ENCODE measurements at places on chromosomes 16 and 17.

DNA sequence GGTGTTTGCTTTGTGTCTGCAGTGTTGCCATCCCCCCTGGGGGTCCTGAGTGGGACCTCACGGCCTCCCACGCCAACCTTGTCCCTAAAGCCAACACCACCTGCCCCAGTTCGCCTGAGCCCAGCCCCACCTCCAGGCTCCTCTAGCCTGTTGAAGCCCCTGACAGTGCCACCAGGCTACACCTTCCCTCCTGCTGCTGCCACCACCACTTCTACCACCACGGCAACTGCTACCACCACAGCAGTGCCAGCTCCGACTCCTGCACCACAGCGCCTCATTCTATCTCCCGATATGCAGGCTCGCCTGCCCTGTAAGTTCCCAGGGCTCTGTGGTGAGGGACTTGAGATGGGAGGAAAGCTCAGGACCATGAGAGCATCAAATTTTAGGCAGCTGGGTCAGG is 22.2 kb downstream of the SRCAP start:
- DNase-seq: no peak

DNA sequence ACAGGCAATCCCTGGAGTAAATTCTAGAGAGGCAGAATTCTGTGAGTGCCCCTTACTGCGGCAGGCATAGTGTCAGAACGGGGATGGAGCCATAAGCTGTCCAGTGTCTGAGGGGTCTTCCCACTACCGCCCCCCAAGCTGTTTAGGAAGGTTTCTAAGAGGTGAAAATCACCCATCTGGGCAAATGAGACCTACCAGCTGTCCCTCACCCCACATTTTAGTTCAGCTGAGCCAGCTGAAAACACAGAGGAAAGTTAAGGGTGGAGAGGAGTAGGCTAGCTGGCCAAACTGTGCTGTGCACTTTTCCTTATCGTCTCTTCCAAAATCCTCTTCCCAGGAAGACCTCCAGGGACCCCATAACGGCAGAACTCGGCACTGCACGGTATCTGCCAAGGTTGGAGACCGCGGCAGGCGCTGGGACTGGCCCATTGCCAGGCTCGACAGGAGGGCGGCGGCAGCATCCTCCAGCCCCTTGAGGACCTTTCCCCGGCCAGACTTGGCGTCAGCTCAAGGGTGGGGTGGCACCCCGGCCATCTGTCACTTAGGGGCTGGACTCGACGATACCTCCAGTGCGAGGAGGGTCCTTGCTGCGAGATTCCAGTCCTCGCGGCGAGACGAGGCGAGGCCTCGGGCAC is 955 bp downstream of the ACLY start:
- no peak for DNase-seq

DNA sequence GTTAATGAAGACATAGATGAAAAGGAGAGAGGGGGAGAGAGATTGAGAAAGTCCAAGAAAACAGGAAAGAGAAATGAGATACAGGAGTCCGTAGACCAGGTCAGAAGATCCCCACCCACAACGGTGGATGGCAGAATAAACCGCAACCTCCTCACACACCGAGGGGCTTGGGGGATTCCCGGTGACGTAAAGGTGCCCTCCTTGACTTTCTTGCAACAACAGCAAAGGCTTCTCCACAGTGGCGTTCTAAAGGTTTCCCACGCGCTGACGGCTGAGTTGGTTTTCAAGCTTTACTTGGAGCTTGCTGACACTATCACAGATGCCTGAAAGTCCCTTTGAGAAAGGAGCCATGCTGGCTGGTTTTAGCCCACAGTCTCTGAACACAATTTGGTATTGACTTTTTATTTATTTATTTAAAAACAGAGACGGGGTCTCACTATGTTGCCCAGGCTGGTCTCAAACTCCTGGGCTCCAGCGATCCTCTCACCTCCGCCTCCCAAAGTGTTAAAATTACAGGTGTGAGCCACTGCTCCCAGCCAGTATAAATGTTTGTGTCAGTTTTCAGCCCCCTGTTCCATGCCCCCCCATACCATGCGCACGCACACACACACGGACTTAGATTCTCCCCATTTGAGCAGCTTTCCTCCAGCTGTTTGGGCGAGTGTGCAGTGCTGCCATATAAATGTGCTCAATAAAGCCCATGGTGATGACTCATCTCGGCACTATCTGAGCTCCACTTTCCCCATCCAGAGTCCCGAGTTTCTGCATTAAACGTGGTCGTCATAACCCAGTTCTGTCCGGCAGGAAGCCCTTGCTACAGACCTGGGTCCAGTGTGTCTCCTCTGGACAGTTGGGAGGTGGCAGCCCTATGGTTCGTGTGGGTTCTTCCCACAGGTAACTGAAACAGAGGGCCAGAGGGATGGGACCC is 33.0 kb upstream of the SEC14L1 start:
- DNase-seq: no peak

DNA sequence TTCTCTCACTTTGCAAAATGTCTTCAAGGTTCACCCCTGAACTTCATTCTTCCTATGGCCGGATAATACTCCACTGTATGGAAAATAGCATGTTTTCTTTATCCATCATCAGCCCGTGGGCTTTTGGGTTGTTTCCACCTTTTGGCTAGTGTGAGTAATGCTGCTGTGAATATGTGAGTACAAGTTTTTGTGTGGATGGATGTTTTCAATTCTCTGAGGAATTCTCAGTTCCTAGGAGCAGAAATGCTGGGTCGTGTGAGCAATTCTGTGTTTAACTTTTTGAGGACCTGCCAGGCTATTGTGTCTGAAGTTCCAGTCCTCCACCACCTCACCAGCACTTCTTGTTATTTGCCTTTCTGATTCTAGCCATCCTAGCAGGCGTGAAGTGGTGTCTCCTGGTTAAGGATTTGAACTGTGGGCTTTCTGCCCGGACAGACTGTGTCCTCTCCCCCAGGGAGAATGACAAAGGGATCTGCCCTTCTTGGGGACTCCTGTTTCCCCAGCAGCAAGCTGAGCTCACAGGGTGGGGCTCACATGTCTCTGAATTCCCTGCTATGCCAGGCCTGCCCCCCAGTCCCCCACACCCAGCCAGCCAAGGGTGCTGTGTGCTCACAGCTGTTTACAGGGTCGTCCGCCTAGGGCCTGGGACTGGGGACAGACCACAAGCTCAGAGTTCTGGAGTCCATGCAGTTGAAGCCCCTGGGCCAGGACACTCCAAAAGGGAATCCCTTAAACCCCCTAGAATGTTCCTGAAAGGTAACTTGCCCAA is 92.2 kb upstream of the CIBAR2 start:
- no peak for DNase-seq

GRCh38 chr16:53872248-53873221 is 168.6 kb downstream of the FTO start:
- no peak for DNase-seq

DNA sequence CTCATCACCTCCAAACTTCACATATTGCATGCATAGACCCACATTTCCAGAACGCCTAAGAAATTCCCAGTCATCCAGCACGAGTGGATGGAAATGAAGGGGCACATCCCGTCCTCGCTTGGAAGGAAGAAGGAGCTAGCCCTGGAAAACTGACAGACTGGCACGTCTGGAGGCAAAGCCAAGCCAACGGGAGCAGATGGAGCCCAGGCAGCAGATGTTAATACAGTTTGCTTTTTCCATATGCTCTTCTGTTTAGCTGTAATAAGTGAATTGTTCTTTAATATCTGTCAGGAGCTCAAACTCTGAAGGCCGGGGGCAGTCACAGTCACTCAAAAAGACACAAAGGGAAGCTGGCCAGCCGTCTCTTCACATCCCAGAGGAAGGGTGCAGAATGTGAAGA is 187.7 kb downstream of the XYLT1 start:
- DNase-seq: no peak

GRCh38 chr17:58381124-58382035 is 29.4 kb upstream of the SUPT4H1 start:
- no peak for DNase-seq

DNA sequence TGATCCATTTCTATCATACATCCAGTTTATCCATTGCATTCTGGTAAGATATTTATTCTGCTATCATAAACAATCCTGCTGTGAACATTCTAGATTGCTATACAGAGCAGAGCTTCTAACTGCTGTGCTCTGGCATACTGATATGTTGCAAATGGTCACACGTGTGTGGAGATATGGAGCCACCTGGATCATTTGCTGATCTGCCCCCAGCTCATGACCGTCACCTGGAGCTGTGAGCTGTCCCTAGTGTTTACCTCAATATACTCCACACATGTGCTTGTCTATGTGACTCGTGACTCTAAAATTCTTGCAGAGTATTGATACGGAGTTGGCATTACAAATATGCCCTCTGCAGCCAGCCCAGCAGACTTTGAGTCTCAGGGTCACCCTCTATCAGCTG is 164.5 kb upstream of the ZFHX3 start:
- DNase-seq: no peak

- no peak for DNase-seq
Measured at GRCh38 chr16:8623634-8624033, 2.1 kb downstream of the METTL22 start.

GRCh38 chr17:39092692-39093230 is 58.7 kb downstream of the PLXDC1 start:
- no peak for DNase-seq

DNA sequence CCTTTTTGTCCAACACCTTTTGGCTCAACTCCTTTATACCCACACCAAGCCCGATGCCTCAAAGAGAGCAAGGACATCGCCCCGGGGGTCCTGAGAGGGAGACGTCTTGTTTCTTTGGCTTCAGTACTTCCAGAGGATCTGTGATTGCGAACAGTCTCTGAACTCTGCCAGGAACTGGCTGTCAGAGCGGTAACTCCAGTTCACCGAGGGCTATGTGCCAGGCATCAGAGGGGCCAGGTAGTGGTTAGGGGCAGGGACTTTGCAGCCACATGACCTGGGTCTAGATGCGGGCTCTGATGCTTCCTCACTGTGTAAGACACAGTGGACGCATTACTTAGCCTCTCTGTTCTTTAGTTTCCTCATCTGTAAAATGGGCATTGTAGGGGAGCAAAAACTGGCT is 21.6 kb downstream of the LLGL2 start:
- DNase-seq: no peak

DNA sequence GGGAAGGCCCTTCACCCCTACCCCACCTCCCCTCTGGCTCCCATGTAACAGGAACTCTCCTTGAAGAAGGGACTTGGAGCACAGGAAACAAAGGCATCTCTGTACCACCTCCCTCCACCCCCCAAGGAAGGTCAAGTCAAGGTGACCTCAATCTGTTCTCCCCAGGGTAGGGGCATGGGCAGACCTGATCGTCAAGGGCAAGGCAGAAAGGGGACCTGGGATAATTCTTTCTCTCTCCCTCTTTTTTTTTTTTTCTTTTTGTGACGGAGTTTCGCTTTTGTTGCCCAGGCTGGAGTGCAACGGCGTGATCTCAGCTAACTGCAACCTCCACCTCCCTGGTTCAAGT is 4.3 kb upstream of the STAT5A start:
- no peak for DNase-seq

All from bone marrow (tissue), 2 donors.